GM23248 (cell line): ENCODE measurements at places on chromosomes 13 and 19.

GRCh38 chr19:15284091-15284490 is 48.2 kb downstream of the BRD4 start:
- H3K36me3 ChIP-seq = no peaks in the 10 kb centered on the region
- peak overlapping the region; percentile 61 for H3K27ac ChIP-seq
- peaks cover 76% of the 10 kb centered on the region for H3K4me1 ChIP-seq
- H3K4me3 ChIP-seq = no peak overlapping the region
- H3K27me3 ChIP-seq = no peaks in the 10 kb centered on the region
- no peak for DNase-seq

DNA sequence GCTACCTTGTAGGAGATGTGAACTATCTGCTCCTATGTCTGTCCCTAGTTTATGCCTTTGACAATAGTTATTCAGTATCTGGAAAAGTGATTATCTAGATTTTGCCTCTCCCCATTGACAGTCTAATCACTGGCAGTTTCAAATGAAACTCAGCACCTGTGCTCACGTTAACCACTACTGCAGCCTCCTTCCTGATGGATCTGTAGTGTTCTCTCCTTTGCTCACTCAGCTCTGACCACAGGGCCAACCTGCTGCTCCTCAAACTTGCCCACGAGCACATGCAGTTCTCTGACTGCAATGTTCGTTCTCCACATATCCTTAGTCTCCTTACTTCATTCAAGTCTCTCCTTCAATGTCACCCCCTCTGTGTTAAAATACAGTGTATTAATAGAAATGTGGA is 230.1 kb downstream of the NHLRC3 start:
- no peak for DNase-seq
- H3K4me1 ChIP-seq = no peaks in the 10 kb centered on the region
- no peak overlapping the region for H3K4me3 ChIP-seq
- H3K27ac ChIP-seq = no peak overlapping the region
- H3K36me3 ChIP-seq = no peaks in the 10 kb centered on the region

DNA sequence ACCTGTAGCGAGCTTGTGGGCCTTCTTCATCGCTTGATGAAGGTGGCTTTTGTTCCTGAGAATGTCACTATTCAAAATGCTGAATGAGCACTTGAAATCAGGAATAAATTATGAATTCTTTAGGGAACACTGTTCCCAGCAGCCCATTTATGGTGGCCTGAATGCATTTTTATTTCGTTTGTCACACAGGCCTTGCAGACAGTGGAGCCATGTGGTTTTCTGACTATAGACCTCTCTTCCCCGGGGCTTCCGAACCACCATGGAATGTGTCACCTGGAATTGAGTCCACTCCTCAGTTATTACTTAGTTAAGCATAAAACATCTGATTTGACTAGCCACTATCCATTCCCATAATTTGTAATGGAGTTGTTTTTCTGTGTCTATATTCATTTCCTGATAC is 396.9 kb downstream of the IRS2 start:
- H3K4me1 ChIP-seq = peaks cover 40% of the 10 kb centered on the region
- no peaks in the 10 kb centered on the region for H3K27me3 ChIP-seq
- no peak overlapping the region for H3K4me3 ChIP-seq

- no peak overlapping the region for H3K27ac ChIP-seq
- H3K36me3 ChIP-seq = no peaks in the 10 kb centered on the region
- no peak for DNase-seq
- H3K4me3 ChIP-seq = no peak overlapping the region
- H3K27me3 ChIP-seq = no peaks in the 10 kb centered on the region
Observed at GRCh38 chr13:58806401-58806800, 1174.9 kb downstream of the PCDH17 start.

GRCh38 chr19:39740395-39740794 is 2.6 kb upstream of the CLC start:
- no peak for DNase-seq
- no peak overlapping the region for H3K4me3 ChIP-seq
- no peaks in the 10 kb centered on the region for H3K36me3 ChIP-seq
- no peak overlapping the region for H3K27ac ChIP-seq
- no peaks in the 10 kb centered on the region for H3K27me3 ChIP-seq

GRCh38 chr19:34274284-34274826 is 20.0 kb downstream of the GARRE1 start:
- H3K36me3 ChIP-seq = 0 out of 2 replicates have a peak, but pooled peaks cover 6% of the 10 kb centered on the region
- DNase-seq = peak; percentile 59
- H3K27ac ChIP-seq = peak overlapping the region; percentile 76

DNA sequence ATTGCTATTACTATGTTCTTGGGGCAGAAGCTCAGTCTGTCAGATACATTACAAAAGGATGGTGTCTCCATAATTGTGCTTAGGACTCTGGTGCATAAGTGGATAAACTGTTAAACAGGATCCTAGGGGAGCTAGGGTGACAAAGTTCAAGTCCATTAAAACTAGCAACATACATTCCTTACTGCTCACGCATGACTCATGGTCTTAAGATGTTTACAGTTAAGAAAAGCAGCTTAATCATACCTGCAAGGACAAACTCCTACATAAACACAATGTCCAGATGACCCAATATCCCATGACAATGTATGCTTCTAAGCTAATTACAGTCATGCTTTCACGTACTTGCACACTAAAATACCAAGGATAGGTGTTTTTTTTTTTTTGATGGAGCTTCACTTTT is 3.5 kb upstream of the ZNF701 start:
- peaks cover 7% of the 10 kb centered on the region; the same call in 1 of the 2 replicates for H3K4me1 ChIP-seq
- no peak overlapping the region for H3K4me3 ChIP-seq
- H3K27me3 ChIP-seq = no peaks in the 10 kb centered on the region

DNA sequence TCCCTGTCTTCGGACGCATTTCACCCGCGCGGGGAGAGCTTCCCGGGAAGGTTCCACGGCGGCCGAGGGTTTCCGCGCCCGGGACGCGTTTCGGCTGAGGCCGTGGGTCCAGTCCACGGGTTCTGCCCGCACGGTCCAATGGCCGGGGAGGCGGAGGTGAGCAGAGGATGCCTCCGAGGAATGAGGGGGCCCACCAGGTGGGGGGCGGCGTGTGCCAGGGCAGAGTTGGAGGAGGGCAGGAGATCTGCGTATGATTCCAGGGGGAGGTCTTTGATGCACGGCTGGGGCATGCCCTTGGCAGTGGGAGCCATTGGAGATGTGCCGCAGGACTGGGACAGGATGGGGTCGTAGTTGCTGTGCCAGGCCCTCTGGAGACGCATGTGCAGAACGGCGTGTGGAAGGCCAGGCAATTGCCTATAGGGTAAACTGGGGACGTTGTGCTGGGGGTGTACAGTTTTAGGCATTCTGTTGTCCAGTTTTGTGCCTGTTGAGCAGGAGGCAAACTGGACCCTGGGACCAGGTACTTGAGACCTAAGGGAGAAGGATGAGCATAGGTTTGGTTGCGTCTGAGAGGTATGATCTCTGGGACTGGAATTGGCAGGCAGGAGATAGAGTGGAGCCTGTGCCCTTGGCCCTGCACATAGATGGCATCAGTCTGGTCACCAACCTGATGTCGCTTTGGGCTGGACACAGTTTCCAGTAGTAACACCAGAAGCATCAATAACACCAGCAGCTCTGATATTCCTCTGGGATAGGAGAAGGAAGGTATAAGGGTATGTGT is 751 bp downstream of the ZNF584 start:
- 0 out of 2 replicates have a peak, but pooled peaks cover 11% of the 10 kb centered on the region for H3K4me1 ChIP-seq
- no peaks in the 10 kb centered on the region for H3K36me3 ChIP-seq
- H3K4me3 ChIP-seq = peak overlapping the region; percentile 91
- no peaks in the 10 kb centered on the region for H3K27me3 ChIP-seq
- peak; percentile 67 for DNase-seq

GRCh38 chr13:41547251-41548000 is 90.1 kb downstream of the RGCC start:
- H3K27ac ChIP-seq = peak overlapping the region; percentile 76
- H3K4me3 ChIP-seq = no peak overlapping the region
- H3K4me1 ChIP-seq = peaks cover 41% of the 10 kb centered on the region
- no peaks in the 10 kb centered on the region for H3K36me3 ChIP-seq
- H3K27me3 ChIP-seq = no peaks in the 10 kb centered on the region
